ENCODE measurements at places on chromosomes 7 and 10.

- DNase-seq = no peak
These were observed 472.5 kb upstream of the GHITM start for GRCh38 chr10:83666762-83667161.

GRCh38 chr7:25375805-25376600 lies 147.7 kb upstream of the NPVF start:
- DNase-seq = no peak

DNA sequence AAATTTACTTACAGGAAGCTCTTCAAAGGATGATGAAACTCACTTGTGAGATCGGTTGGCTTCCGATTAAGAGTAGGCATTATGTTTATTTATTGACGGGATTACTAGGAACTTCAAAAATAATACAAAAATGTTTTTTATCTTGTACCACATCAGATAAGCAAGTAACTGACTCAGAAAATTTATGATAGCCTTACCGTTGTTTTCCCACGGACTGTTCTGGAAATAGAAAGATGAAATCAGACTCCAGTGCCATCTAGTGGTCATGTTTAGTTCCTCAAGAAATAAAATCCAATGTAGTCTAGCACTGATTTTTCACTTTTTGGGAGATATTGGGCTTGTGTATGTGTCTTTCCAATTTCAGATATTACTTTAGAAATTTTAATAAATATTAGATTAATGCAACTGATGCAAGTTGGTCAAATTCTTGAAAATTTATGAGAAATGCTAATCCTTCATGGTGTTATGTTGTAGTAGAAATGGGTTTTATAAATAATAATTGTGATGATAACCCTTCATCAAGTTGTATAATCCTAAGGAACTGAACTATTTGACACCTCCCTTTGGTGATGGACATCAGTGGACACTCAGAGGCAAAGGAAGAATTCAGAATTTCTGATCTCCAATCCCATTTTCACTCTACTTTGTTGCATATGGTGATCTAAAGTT lies 168.8 kb downstream of the TMEM26 start:
- no peak for DNase-seq

GRCh38 chr7:138610671-138611170 lies 90.4 kb downstream of the SVOPL start:
- DNase-seq = no peak

DNA sequence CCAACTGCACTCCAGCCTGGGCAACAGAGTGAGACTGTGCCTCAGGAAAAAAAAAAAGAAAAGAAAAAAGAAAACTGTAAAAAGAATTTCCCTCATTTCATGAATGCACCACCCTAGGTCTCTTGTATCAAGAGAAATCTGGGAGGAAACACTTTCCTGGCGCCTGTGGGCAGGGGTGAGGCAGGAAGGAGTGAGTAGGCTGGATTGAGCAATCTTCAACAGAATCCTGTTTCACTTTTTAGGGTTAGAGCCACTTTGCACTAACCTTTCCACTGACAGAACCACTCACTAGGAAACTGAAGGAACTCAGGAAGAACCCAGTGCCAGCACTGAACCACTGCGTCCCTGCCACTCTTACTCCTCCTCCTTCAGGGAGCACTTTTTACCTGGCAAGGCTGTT lies 282.1 kb downstream of the CCDC3 start:
- no peak for DNase-seq

- DNase-seq = no peak
These were observed 439.0 kb downstream of the SH2D4B start for GRCh38 chr10:80976658-80977057.

DNA sequence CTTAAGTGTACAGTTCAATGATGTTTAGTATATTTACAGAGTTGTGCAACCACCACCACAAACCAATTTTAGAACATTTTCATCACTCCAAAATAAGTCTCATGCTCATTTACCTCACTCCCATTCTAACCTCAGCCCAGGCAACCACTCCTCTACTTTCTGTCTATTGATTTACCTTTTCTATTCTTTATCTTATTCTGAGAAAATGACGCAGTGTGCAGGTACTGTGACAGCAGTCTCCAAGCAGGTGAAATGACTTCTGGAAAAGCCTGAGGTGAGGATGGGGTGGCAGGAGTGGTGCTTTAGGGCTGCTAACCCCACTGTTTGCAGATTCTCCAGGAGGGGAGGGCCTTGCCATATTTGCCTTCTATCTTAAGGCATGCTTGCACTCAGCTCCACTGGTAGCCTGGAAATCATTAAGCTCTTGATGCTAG lies 39.5 kb downstream of the GARS1 start:
- DNase-seq = no peak

DNA sequence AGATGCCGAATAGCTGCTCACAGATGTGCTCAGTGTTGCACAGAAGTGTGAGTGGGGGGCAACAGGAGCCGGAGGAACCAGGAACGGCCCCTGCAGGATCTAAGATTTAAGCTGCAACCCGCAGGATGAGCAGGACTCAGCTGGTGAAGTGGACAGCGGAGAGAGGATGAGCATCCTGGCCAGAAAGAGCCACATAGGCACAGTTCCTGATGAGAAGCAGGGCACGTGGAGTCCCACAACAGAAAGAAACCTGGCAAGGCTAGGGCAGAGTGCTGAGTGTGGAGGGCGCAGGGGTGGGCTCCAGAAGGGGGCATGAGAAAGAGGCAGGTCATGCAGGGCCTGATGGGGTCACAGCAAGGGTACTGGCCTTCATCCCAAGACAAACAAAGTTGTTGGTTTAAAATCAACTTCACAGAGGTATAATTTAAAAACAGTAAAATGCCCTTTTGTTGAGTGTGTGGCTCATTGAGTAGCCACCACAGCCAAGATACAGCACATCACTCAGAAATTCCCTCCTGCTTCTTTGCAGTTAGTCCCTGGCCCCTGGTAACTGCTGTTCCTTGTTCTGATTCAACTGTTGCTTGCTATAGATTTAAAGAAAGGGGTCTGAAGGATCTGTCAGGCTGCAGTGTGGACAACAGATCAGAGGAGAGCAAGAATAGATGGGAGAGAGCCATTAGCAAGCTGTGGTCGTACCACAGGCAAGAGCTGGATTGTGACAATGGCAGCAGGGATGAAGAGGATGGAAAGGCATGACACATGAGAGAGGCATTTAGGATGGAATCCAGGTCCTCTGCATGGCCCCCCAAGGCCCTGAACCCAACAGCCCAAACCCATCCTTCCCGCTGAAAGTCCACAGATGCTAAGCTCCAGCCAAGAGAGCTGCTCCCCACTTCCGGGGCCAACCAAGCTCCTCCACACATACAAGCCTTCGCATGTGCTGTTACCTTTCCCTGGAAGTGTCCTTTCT lies 53.1 kb upstream of the OSBPL3 start:
- DNase-seq = no peak

- DNase-seq = no peak
These were observed 156.6 kb downstream of the CCDC3 start for GRCh38 chr10:12844811-12845483.

Measured in gastrocnemius medialis (tissue), 4 donors.